ENCODE measurements at places on chromosomes 5 and 9. TPM values are rescaled to one million over a fixed set of nuclear protein-coding genes. Genes with fewer than 3 reads are reported as not detected.

Gene CDKN2B-AS1
- polyA plus RNA-seq: 0.41 TPM

GRCh38 chr9:7560669-7561305 lies 238.8 kb downstream of the DMAC1 start:
- DNase-seq: peak; percentile 68

DNA sequence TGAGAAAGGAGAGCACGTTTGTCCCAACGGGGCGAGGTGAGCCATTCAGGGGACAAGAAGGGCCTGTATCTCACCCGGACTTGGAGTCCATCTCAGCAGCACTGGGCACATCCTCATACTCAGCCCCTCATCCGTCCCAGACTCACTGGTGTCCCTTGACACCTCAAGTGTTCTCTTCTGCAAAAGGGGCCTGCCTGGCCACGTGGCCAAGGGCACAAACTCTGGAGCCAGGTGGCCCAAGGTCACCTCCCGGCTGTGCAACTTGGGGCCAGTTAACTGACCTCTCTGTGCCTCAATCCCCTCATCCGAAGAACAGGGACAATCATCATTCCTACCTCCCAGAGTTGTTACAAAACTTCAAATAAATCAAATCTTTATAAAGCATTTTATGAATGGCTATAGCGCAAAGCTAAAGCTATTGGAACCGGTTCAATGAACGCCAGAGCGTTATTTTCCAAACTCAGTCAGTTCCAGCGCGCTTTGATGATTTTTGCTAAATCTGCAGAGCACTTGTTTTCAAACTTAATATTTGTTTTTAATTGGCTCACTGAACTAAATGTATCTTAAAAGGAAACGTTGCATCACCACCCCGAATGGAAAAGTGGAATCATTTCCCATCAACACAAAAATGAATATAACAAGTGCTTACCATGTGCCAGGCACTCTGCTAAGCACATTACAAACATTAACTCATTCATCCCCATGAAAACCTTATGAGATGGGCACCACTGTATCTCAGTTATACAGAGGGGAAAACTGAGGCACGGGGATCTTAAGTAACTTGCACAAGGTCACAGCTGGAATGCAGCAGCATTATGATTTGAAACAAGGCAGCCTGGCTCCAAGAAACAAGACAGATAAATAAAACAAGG lies 49.3 kb downstream of the DUSP1 start:
- no peak for DNase-seq

Gene DOCK2
- polyA plus RNA-seq: 5.1 TPM

GRCh38 chr5:103511554-103511885 lies 51.1 kb downstream of the NUDT12 start:
- no peak for DNase-seq

Gene TSLP
- polyA plus RNA-seq: 0.60 TPM

Gene PTPRD
- polyA plus RNA-seq: 138 TPM

Gene PCDHGA3
- 1.6 TPM for polyA plus RNA-seq

- no peak for DNase-seq
Measured at GRCh38 chr9:109270971-109271925, 49.6 kb downstream of the EPB41L4B start.

GRCh38 chr5:162654661-162655405 lies 587.3 kb downstream of the GABRG2 start:
- DNase-seq: no peak

- DNase-seq: no peak
Measured at GRCh38 chr5:143071927-143072326, 301.8 kb downstream of the ARHGAP26 start.

GRCh38 chr9:3732077-3733038 lies 206.6 kb upstream of the RFX3 start:
- no peak for DNase-seq

GRCh38 chr5:129767927-129768380 lies 20.1 kb downstream of the MINAR2 start:
- DNase-seq: peak; percentile 86

DNA sequence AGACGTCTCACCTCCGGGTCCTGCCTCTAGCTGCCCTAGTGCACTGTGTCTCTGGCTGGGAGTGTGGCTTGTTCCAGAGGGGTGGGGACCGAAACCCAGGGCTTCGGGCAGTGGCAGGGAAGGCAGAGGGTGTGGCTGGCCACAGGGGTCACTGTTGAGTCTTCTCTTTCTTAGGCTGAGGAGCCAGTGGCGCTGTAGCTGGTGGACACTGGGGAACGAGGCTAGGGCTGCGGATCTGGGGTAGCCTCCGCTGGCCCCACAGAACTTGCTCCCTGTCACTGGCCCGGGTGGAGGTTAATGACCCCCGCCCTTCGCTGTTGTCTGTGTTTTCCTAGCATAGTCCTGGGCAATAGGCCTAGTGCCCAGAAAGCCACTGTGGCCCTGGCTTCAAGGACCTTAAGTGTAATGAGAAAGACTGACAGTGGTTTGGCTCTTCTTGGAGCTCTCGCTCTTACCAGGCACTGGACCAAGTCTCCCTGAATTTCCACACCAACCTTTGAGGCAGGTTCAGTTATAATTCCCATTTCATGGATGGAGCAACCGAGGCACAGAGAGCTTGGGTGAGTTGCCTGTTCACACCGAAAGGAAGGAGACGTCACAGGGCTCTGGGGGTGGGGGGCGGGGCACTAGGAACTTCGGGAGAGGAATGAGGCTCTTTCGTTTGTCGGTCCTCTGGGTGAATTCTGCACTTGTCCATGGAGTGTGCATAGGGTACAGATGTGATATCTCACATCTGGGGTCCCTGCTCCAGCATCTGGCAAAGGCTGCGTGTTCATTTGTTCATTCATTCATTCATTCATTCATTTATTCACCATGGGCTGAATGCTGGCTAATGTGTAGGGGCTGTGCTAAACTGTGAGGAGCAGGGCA lies 4.8 kb upstream of the IER5L start:
- DNase-seq: no peak
